ENCODE measurements at places on chromosomes 3 and 15.

- peak; percentile 31 for DNase-seq
Observed at GRCh38 chr3:49158103-49158709, 7.9 kb downstream of the CCDC71 start.

DNA sequence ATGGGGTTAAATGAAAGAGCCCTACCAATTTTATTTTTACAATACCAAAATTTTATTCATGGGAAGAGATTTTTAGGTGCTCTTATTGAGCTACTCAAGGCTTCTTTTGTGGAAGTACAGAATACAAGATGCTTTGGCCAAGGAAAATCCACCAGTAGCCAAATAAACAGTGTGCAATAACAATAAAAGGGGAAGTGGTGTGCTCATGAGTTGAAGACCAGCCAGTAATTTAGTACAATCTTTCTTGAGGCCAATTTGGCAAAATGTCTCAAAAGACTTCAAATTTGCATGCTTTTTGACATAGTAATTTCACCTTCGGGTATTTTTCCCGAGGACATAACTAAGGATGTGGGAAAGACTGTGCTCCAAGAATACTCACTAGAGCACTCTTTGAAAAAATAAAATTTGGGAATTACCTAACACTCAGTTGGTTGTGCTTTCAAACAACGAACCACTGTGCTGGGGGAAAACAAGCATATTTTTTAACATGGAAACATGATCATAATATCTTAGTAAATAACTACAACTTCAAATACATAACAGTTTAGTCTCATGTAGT is 294.0 kb downstream of the DIPK2A start:
- no peak for DNase-seq

GRCh38 chr3:72100601-72101187 is 315.7 kb upstream of the PROK2 start:
- peak; percentile 64 for DNase-seq

DNA sequence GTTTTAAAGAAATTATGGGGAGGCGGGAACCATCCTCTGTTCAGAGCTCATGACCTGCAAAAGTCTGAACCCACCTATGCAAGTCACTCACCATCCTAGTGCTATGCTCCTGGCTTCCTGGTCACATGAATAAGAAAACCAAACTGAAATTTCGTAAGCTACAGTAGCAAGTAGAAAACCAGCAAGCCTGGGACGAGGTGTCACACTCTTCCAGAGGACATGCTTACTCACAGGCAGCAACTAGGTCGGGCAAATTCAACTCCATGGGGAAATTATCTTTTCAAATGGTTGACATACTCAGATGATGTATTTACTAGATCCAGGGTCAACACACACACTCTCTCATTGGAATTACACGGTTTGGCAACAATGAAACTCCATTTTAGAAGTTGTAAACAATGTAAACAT is 31.3 kb downstream of the LDHAL6B start:
- no peak for DNase-seq
